Purkinje cell (primary cell): ENCODE measurements at places on chromosomes 6 and 20. TPM values are rescaled to one million over a fixed set of nuclear protein-coding genes. Genes with fewer than 3 reads are reported as not detected.

C20orf202 gene
- polyA plus RNA-seq = 0.70 and 3.3 TPM in 2 replicates

ID4 gene
- 13.1 and 19.0 TPM in 2 replicates for polyA plus RNA-seq

MOCS1 gene
- polyA plus RNA-seq = 2.8 and 5.3 TPM in 2 replicates

SOBP gene
- 13.1 and 13.2 TPM in 2 replicates for polyA plus RNA-seq

PSMF1 gene
- 82.7 and 102 TPM in 2 replicates for polyA plus RNA-seq

RIMS1 gene
- polyA plus RNA-seq = 10.0 and 10.4 TPM in 2 replicates

EPPIN gene
- polyA plus RNA-seq = not detected in 2 replicates
